Thoracic aorta (tissue), 2 donors: ENCODE measurements at places on chromosomes 6 and 20. TPM values are rescaled to one million over a fixed set of nuclear protein-coding genes. Genes with fewer than 3 reads are reported as not detected.

The ACTL10 gene
- 3.1 TPM for total RNA-seq

The IMPG1 gene
- not detected for total RNA-seq

The STX16 gene
- 66.3 TPM for total RNA-seq

The DHX16 gene
- 55.2 TPM for total RNA-seq

The TEAD3 gene
- total RNA-seq: 50.8 TPM

The HMGCLL1 gene
- not detected for total RNA-seq

The WFDC2 gene
- total RNA-seq: not detected

The FAM217A gene
- not detected for total RNA-seq

The EPB41L1 gene
- total RNA-seq: 81.1 TPM

The NMBR gene
- 0.49 TPM for total RNA-seq

The RRAGD gene
- 11.0 TPM for total RNA-seq

The FYN gene
- 72.5 TPM for total RNA-seq

The PLEKHG1 gene
- 8.4 TPM for total RNA-seq

The MYCT1 gene
- 14.7 TPM for total RNA-seq

The RHAG gene
- not detected for total RNA-seq

The ZBTB46 gene
- total RNA-seq: 9.3 TPM

The GSTA3 gene
- total RNA-seq: not detected

The HRH3 gene
- total RNA-seq: not detected

The LTB gene
- not detected for total RNA-seq

The PRL gene
- not detected for total RNA-seq

The ULBP2 gene
- total RNA-seq: 0.41 TPM

The NKAIN4 gene
- total RNA-seq: not detected

The SNX21 gene
- total RNA-seq: 133 TPM

The ANKRD66 gene
- not detected for total RNA-seq
